ENCODE measurements at places on chromosomes 7 and 10.

- no peak for DNase-seq
Observed at GRCh38 chr7:3649678-3650440, 348.8 kb downstream of the SDK1 start.

GRCh38 chr7:2566890-2567678, 8.3 kb downstream of the IQCE start:
- DNase-seq: no peak

- no peak for DNase-seq
Observed at GRCh38 chr10:17423632-17424186, 30.7 kb downstream of the ST8SIA6 start.

- DNase-seq: no peak
Observed at GRCh38 chr10:114970515-114970914, 32.5 kb downstream of the TRUB1 start.

- DNase-seq: no peak
Observed at GRCh38 chr7:79734181-79734580, 280.7 kb upstream of the MAGI2 start.

DNA sequence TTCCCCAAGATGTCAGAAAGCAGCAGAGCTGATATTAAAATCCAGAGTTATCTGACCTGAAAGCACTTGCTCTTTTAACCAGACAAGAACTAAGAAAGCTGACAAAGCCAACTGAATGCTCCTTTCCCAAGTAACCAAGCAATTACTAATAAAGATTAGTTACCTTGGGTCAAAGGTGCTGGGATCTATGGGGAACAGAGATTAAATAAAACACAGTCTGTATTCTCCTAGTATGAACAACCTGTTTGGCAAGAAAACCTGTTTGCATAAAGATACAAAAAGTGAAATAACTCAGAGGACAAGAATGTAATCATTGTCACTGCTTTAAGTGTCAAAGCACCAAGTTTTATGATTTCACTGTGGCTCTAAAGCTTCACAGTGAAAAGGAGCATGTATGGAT, 35.7 kb downstream of the ITPRID1 start:
- no peak for DNase-seq

- no peak for DNase-seq
Observed at GRCh38 chr7:135886345-135887132, 90.6 kb downstream of the MTPN start.

DNA sequence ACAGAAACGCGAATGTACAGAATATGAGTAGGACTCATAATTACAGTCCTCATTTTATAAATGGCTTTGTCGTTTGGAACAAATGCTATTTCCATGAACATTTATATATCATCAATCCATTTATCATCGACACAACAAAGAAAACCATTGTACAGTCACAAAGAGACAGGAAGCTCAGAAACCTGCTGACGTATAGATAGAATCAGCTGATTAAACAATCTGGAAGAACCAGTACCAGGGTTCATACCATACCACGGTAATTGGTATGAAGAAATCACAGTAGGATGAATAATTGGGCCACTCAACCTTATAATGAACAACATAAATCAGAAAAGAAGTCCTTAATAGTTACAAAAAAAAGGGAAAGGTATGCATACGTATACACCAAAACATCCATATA, 295.0 kb downstream of the PARD3 start:
- no peak for DNase-seq
